ENCODE measurements at places on chromosomes 11 and 22.

DNA sequence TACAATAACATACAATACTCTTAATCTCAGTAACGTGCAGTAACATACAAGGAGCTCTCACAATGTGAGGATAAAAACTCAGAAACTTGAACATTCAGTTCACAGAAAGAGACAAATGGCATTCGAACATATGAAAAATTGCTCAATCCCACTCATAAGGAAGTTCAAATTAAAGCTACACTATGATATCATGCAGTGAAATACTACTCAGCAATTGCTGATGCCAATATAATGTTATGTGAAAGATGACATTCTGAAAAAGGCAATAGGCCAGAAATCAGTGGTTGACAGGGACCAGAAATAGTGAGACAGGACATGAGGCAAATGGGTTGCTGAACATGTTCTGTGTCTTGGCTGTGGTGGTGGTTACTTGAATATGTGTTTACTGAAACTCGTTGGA is 33.7 kb upstream of the PITPNB start:
- DNase-seq: no peak

DNA sequence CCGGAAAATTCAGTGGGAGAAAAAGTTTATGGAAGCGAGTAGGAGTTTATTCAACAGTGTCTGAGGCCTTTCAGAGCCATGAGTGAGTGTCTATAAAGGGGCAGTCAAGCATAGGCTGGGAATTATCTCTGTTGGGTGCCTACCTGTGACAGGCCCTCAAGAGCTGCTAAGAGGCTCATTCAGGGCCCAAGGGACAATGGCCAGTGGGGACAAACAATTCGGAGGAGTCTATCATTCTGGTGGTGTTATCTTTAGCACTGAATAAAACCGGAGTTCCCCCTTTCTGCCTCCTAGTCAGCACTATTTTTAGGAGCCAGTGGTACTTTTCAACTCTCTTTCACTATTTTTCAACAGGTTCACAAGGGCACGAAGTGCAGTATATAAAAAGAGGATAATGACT is 89.5 kb upstream of the HTATIP2 start:
- no peak for DNase-seq

- DNase-seq: no peak
Observed at GRCh38 chr11:62390722-62391121, 28.1 kb upstream of the SCGB1A1 start.

DNA sequence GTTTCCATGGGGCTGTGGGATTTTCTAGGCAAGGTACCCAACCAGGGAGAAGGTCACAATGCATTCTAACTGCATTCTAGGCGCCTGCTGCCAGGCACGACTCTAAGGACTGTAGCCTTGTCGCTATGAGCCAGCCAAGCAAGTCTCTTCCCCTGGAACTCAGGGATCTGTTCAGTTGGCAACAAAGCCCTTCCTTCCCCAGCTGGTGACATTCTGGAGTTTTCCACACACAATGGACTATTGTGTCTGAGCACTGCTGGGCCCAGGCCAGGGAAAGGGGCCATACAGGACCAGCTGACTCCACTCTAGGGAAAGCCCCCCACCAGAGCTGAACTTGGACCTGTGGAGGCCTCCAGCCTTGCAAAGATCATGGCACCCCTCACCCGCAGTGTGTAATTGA is 116.8 kb downstream of the RRAS2 start:
- no peak for DNase-seq

DNA sequence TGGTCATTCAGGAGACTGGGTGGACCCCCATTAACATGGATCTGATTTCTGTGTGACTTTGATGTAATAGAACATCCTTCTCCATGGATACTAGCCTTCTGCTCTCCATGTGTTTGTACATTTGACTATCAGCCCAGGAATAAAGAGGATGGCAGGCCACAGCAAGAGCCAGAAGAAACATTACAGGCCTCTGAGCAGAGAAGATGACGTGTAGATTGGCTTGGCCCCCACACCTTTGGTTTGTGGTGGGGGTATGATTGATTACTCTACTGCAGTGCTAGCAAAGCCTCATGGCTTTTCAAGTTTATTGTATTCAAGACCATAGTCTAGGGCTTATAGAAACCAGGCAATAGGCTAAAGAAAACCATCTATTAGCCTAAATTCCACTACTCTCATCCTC is 77.0 kb downstream of the GRAMD1B start:
- no peak for DNase-seq

DNA sequence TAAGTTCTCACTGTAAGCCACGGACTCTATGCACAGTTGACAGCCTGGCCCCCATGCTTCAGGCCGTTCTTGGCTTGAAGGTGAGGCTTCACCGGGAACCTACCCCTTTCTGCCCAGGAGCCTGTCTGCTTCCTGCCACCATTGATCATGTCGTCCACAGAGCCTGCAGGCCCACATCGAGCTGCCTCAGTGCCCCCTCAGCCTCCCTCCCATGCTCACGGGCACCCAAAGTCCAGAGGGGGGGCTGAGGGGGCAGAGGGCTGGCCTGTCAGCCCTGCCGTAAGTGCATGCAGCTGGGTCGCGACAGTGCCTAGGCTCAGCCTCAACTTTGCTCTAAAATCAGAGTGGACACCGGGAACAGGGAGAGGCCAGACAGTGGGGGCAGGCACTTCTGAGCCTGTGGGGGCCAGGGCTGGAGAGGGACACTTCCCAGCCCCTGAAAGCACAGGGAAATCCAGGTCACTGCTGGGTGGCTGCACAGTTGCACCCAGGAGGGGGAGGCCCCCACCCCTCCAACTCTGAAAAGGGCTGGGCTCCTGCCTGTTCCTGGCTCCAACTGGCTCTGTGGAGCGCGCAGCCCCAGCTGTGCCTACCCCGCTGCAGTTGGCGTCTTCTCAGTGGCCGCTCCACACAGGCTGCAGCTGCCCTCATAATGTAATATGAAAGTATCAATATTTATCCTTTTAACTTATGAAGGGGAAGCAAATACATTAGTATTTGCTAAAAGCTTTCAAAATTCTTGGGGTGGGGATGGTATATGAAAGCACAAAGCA is 598.6 kb downstream of the DLG2 start:
- no peak for DNase-seq

DNA sequence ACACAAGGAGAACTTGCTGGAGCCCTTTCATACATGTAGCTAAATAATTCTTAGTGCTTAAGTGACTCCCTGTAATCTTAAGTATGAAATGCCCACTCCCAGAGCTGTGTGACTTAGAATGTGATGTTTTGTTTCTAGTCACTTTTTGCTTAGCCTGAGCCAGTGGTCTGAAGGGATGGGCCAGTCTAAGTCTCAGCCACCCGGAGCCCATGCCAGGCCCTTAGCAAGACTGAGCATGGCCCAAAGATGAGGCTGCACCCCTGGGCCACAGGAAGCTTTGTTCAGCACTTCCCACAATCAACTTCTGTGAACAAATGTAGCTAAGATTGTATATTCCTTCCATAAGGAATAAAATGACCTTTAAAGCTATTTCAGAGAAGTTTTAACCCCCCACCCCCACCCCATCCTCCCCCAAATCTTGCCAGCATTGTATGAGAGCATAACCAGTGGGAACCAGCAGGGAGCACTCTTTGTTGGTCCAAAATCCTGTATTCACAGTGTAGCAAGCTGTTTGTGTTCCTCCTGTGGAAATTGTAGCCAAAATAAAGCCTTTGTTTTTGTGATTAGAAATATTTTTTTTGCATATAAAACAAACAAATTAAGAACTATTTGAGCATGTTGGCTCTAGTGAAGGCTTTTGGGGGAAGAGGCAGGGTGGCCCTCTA is 73.8 kb upstream of the GAL start:
- no peak for DNase-seq

DNA sequence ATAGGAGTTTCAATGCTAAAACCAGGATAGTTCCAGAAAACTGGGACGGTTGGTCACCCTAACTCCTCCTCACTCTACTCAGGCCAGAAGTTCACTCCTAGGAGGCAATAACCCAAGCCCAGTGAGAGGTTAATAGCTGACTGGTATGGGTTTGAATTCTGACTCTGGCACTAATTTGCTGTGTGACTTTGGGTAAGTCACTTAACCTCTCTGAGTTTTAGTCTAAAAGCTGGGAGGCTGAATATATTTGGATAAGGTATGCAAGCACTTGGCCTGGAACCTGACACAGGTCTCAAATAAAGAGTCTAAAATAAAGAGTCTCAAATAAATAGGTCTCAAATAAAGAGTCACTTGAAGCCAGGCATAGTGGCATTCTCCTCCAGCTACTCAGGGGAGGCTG is 6.2 kb upstream of the SEC14L6 start:
- no peak for DNase-seq

DNA sequence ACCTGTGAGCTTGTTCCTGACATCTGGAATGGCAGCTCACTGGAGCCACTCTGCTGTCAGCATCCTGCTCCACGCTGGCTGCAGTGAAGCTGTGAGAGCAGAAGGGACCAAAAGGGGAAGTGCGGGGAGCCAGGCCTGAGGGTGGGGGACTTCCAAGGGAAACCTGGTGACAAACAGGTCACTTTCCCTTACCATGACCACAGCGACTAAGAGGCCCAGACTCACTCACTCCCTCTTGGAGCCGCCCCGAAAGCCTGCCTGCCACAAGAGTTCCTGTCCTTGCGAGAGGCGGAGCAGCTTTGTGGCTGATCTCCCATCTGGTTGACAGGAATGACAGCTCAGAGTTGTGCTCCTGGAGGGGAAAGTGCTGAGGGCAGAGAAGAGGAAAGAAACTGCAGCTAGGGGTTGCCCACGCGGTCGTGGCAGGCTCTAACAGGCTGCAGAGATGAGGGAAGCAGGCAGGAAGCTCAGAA is 183.8 kb upstream of the NTM start:
- no peak for DNase-seq

- DNase-seq: no peak
Observed at GRCh38 chr22:26241361-26241760, 72.1 kb downstream of the SEZ6L start.

- DNase-seq: no peak
Observed at GRCh38 chr11:61690706-61691379, 10.7 kb downstream of the DAGLA start.
